ENCODE measurements at places on chromosomes 16 and 17. TPM values are rescaled to one million over a fixed set of nuclear protein-coding genes. Genes with fewer than 3 reads are reported as not detected.

GRCh38 chr17:19686400-19687090, 29.8 kb downstream of the SLC47A2 start:
- H3K27me3 ChIP-seq: no peaks in the 10 kb centered on the region
- DNase-seq: no peak
- no peak overlapping the region for H3K27ac ChIP-seq

Gene RASL10B
- total RNA-seq: 1.3 TPM

Gene KRT12
- total RNA-seq: not detected

GRCh38 chr16:12143447-12144172, 167.1 kb downstream of the SNX29 start:
- no peaks in the 10 kb centered on the region for H3K27me3 ChIP-seq
- no peak for DNase-seq
- H3K36me3 ChIP-seq: no peaks in the 10 kb centered on the region
- no peak overlapping the region for H3K4me3 ChIP-seq
- no peaks in the 10 kb centered on the region for H3K4me1 ChIP-seq

Gene ITGAD
- 0.54 TPM for total RNA-seq

Gene CLDN9
- total RNA-seq: 0.18 TPM

Gene HOXB6
- 16.8 TPM for total RNA-seq

DNA sequence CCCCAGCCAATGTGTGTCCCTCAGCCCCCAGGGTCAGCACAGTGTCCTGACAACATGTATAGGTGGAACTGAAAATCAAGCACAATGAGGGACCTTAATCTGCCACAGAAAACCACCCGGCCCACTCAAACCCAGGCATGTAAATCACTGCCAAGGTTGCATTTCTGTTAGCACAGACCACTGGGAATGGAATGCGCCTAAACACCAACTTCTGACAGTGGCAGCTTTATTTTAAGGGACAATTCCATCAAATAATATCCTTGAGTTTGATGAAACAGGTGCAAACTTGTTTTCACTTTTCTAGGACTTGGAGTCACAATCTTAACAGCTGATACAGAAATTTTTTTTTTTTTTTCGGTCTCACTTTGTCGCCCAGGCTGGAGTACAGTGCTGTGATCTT, 37.3 kb upstream of the MRPS23 start:
- H3K27ac ChIP-seq: no peak overlapping the region
- DNase-seq: no peak
- no peaks in the 10 kb centered on the region for H3K27me3 ChIP-seq
- H3K36me3 ChIP-seq: no peaks in the 10 kb centered on the region

DNA sequence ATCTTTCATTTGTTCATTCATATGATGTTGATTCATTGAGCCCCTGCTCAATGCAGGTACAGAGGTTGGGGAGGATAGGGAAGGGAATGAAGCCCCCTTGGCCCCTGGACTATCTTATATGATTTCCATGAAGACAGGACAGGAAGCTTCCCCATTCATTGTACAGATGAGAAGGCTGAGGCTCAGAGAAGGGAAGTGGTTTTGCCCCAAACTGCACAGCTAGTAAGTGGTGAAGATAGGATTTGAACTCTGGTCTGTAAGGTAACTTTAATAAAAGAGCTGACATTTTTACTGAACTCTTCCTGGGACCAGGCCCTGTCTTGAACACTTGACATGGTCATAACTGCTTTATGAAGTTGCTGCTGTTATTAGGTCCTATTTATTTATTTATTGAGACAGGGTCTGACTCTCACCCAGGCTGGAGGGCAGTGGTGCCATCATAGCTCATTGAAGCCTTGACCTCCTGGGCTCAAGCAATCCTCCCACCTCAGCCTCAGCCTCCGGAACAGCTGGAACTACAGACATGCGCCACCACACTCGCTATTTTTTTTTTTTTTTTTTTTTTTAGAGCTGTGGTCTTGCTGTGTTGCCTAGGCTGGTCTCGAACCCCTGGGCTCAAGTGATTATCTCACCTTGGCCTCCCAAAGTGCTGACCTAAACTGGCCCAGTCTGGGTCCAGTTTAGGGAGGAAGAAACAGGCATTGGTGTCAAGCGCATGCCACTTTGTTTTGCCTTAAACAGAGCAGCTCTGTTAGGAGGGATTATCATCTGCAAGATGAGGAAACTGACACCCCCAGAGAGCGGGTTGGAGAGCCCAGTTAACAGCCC, 5.0 kb downstream of the CTF1 start:
- no peaks in the 10 kb centered on the region for H3K36me3 ChIP-seq
- no peaks in the 10 kb centered on the region for H3K4me1 ChIP-seq

DNA sequence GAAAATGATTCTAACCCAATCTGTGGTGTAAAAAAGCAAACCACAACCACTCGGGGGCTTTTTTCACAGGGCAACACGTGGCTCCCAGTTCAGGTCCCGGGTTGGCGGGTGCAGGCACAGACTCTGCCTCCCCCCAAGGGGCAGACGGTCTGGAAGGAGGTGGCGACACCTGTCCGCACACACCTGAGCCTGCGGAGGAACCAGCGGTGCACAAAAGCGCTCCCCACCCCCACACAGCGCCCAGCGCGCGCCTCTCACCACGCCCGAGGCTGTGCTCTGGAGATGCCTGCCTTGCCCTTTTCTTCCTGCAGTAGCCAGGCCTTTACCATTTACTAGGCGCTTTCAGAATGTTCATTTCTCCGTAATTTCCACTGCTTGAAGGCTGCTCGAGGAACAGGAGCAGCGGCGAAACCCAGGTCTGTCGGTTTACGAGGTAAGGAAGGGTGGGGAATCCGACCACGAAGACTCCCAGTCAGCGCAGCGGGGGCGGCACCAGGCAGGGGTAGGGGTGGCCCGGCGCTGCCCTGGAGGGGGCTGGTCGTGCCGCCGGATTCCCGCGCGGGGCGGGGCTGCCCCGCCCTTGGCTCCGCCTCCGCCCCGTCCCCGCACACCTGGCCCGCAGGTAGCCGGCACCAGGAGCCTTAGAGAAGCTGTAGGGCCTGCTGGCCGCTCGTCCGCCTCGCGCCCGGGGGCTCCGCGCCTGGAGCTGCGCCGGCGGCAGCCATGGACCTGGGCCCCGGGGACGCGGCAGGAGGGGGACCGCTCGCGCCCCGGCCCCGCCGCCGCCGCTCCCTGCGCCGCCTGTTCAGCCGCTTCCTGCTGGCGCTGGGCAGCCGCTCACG, at the start of gene USP43:
USP43 (plus strand) TSS at position 608 of the 842 bp plus-strand sequence; CDS start at position 724, 116 bp downstream.
- H3K36me3 ChIP-seq: no peaks in the 10 kb centered on the region
- no peak within 1 kb of the TSS for H3K27ac ChIP-seq
- peaks cover 2% of the 10 kb centered on the region for H3K27me3 ChIP-seq
- peak within 1 kb of the TSS; percentile 15 for H3K4me3 ChIP-seq
- DNase-seq: no peak
- H3K4me1 ChIP-seq: no peaks in the 10 kb centered on the region

DNA sequence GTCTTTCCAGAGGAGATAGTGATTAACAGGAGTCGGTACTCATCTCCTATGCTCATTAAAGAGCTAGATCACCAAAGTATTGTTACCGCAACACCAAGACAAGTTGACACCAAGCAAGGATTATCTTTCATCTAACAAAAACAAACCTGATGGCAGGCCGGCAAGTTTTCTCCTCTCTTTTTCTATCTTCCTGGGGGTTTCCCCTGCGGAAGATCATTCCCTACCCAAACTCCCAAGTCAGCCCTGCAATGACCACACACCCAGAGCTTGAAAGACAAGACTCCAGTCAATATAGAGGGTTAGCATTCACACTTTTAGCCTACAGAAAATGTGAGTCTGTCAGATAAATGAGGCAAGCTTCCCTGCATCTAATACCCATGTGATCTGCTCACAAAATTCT, 312.1 kb downstream of the SOX9 start:
- no peaks in the 10 kb centered on the region for H3K4me1 ChIP-seq
- H3K27me3 ChIP-seq: no peaks in the 10 kb centered on the region
- no peaks in the 10 kb centered on the region for H3K36me3 ChIP-seq

DNA sequence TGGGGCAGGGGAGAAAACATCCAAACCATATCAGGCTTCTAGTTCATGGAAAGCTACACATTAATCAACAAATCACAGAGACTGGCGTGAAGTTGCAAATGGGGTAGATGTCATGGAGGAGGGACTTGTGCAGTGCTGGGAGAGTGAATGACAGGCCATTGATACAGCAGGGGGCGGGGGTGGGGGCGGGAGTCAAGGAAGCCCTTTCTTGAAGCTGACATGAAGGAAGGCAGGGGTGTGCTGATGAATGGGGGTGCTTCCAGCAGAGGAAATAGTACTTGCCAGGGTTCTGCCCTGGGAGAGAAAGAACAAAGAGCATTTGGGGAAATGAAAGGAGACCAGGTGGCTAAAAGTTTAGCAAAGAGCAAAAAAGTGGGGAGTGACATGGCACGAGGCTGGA, 269.9 kb downstream of the SHISA9 start:
- no peaks in the 10 kb centered on the region for H3K4me1 ChIP-seq
- no peak for DNase-seq
- H3K4me3 ChIP-seq: no peak overlapping the region
- no peak overlapping the region for H3K27ac ChIP-seq
- no peaks in the 10 kb centered on the region for H3K27me3 ChIP-seq
- H3K36me3 ChIP-seq: no peaks in the 10 kb centered on the region

DNA sequence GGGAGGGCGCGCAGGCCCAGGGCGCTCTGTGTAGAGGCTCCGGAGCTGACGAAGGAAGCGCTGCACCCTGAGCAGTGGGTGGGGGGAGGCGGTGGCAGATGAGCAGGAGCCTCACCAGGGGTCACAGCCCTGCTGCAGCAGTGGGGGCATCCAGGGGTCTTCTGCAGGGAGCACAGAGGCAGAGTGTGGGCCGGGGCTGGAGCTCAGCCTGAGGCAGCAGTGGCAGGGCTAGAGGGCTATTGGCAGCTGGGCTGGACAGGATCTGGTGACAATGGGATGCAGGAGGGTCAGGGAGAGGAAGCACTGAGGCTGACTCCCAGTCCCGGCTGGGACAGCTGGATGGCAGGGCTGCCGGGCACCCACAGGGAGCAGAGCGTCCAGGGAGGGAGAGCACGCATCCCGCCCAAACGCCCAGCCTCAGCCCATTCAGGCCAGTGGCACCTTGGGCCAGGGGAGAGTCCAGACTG, 21.0 kb downstream of the KDM8 start:
- H3K27me3 ChIP-seq: no peaks in the 10 kb centered on the region
- no peak overlapping the region for H3K4me3 ChIP-seq
- H3K4me1 ChIP-seq: no peaks in the 10 kb centered on the region
- peak; percentile 58 for DNase-seq

DNA sequence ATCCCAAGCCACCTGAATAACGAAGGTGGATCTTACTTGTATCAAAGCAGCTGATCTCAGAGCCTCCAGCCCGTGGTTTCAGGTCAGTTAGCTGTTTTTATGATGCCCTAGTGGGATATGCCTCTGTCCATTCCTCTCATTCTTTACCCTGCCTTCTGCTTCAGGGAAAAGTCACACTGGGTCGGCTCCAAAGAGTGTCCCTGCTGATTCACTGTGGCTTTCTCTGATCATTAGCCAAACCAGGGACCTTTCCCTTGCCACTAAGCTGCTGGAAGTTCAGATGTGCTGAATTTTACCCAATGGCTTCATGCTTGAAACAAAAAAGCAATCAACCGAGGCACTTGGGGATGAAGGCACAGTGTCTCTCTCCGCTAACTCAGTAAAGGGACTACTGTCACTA, 170.2 kb upstream of the SALL1 start:
- DNase-seq: no peak
- H3K4me1 ChIP-seq: no peaks in the 10 kb centered on the region
- H3K4me3 ChIP-seq: no peak overlapping the region
- H3K36me3 ChIP-seq: no peaks in the 10 kb centered on the region
- peaks cover 2% of the 10 kb centered on the region for H3K27me3 ChIP-seq
- no peak overlapping the region for H3K27ac ChIP-seq

Gene PRSS36
- 3.5 TPM for total RNA-seq

Gene EPN3
- total RNA-seq: not detected

- no peak overlapping the region for H3K4me3 ChIP-seq
- H3K36me3 ChIP-seq: no peaks in the 10 kb centered on the region
- H3K27me3 ChIP-seq: no peaks in the 10 kb centered on the region
- no peak for DNase-seq
- no peaks in the 10 kb centered on the region for H3K4me1 ChIP-seq
These were observed 74.6 kb downstream of the ZNF18 start for GRCh38 chr17:11922638-11923037.

GRCh38 chr16:11435576-11435975, 90.3 kb downstream of the RMI2 start:
- no peaks in the 10 kb centered on the region for H3K4me1 ChIP-seq
- no peak overlapping the region for H3K27ac ChIP-seq
- no peaks in the 10 kb centered on the region for H3K27me3 ChIP-seq
- H3K4me3 ChIP-seq: no peak overlapping the region
- no peak for DNase-seq
- H3K36me3 ChIP-seq: no peaks in the 10 kb centered on the region

DNA sequence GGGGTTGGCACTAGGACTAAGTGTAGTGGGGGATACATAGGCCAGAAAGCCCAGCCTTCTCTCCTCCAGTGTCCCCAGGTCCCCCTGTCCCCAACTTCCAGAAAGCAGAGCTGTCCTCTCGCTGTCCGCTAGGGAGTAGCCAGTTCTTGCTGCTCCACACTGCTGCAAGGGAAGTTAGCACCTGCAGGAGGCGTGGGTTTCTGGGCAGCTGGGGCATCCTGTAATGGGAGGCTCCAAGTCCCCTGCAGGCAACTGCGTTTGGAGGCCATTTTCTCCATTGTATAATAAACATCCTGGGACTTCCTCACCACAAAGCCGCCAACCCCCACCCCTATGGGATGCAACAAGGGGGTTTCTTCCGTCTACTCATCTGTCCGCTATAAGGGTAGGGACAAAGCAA, 1.7 kb downstream of the RPRML start:
- no peaks in the 10 kb centered on the region for H3K36me3 ChIP-seq
- no peak overlapping the region for H3K27ac ChIP-seq
- H3K27me3 ChIP-seq: no peaks in the 10 kb centered on the region
- no peak for DNase-seq
- no peak overlapping the region for H3K4me3 ChIP-seq
- no peaks in the 10 kb centered on the region for H3K4me1 ChIP-seq

DNA sequence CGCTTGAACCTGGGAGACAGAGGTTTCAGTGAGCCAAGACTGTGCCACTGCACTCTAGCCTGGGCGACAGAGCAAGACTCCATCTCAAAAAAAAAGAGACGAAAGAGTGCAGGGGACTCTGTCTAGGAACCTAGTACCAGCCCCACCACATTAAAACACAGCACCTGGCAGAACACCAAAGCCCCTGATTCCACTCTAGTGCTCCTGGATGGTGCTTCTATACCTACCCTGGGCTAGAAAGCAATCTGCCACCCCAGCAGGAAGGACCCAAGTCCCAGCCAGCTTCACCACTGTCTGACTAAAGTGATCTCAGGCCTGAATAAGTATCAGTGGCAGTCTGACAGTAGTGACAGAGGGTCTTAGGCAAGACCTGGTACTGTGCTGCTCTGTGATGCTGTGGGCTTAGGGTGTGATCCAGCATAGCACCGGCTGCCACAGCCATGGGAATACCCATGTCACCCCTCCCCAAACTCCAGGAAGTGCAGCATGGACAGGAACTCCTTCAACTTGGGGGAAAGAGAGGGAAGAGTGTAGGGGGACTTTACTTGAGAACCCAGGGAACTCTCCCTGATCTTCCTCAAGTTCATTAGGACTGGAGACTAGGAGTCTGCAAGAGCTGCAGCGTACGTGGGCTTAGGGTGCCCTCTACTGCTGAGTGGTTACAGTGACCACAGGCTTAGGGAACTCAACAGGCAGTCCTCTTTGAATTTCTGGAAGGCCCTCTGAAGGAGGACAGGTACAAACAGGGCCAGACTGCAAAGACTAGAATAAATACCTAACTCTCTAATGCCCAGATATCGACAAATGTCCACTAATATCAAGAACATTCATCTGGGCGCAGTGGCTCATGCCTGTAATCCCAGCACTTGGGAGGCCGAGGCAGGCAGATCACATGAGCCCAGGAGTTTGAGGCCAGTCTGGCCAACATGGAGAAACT, 30.0 kb upstream of the RNF43 start:
- H3K4me3 ChIP-seq: no peak overlapping the region
- no peak for DNase-seq
- no peak overlapping the region for H3K27ac ChIP-seq
- H3K36me3 ChIP-seq: no peaks in the 10 kb centered on the region

All from aorta (tissue), 5 donors.